Aorta (tissue), 5 donors: ENCODE measurements at places on chromosomes 12 and 14. TPM values are rescaled to one million over a fixed set of nuclear protein-coding genes. Genes with fewer than 3 reads are reported as not detected.

Gene IL23A
- polyA plus RNA-seq: not detected

Gene CPNE6
- polyA plus RNA-seq: 0.25 TPM

Gene FAIM2
- polyA plus RNA-seq: not detected

DNA sequence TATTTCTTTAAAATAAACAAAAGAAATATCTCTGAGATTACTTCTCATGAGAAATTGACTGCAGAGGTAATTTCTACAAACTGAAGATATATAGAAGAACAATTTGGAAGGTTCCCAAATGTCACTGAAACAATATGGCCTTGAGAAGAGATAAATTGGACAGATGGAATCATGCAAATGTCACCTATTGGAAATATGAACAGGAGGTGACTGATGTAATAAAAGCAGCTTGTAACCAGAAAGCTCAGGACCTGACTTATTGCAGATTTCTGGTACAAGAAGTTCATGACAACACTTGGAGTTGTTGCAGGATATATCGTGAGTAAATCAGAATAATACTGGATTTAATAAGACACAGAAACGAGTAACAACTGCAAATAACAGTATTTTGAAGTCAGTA lies 93.3 kb upstream of the TRHDE start:
- H3K4me3 ChIP-seq: no peak overlapping the region
- no peak overlapping the region for H3K27ac ChIP-seq
- H3K27me3 ChIP-seq: peaks cover 1% of the 10 kb centered on the region
- no peak for DNase-seq
- H3K36me3 ChIP-seq: no peaks in the 10 kb centered on the region
- no peaks in the 10 kb centered on the region for H3K4me1 ChIP-seq

Gene IPO8
- 16.9 TPM for polyA plus RNA-seq

DNA sequence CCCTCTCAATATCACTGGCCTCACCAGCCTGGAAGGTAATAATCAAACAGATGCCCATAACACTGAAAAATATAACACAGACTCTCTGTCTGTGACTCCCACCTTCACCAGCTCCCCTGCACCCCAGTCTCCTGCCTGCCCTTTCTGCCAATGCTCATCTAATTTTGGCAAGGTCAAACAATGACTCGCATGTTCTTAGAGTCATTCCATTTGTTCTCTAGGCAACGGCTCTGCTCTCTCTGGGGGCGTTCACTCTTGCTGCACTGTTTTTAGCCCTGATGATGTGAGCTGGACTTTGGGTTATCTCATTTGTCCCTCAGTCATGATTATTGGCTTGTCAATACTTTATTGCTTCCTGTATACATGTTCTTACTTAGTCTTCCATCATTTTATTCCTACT lies 691.8 kb downstream of the FLRT2 start:
- H3K27ac ChIP-seq: no peak overlapping the region
- H3K4me3 ChIP-seq: no peak overlapping the region
- no peaks in the 10 kb centered on the region for H3K4me1 ChIP-seq
- no peaks in the 10 kb centered on the region for H3K27me3 ChIP-seq

Gene ADCK1
- 2.4 TPM for polyA plus RNA-seq

DNA sequence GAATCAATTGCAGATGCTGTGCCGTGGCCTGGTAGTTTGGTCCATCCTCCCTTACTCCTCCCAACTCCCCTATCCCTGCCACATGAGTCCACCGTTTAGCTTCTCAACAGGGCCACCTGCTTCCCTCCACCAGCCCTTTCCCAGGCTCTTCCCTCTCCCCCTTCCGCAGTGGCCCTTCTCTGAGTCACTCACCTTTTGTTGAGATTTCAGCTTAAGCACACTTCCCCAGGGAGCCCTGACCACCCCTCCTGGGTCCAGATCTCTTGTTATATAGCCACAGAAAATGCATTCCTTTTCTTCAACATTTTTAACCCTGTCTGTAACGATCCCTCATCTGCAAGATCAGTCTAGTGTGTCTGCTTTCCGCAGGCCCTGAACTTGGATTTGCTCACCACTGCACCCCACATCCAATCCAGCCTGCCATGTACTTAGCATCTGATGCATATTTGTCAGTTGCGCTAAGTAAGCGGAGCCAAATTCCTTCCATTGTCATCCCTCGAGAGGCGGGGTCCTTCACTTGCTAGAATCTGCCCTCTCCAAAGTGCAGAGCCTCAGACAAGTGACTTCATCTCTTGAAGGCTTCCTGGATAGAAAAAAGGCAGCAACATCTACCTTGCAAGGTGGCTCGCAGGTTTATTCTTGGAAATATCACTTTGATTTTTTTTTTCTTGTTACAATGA lies 41.1 kb downstream of the TMEM63C start:
- no peaks in the 10 kb centered on the region for H3K36me3 ChIP-seq

- H3K27ac ChIP-seq: no peak overlapping the region
- H3K27me3 ChIP-seq: no peaks in the 10 kb centered on the region
- H3K36me3 ChIP-seq: no peaks in the 10 kb centered on the region
- no peak overlapping the region for H3K4me3 ChIP-seq
- DNase-seq: no peak
Measured at GRCh38 chr12:15689751-15690191, 99.4 kb downstream of the EPS8 start.

DNA sequence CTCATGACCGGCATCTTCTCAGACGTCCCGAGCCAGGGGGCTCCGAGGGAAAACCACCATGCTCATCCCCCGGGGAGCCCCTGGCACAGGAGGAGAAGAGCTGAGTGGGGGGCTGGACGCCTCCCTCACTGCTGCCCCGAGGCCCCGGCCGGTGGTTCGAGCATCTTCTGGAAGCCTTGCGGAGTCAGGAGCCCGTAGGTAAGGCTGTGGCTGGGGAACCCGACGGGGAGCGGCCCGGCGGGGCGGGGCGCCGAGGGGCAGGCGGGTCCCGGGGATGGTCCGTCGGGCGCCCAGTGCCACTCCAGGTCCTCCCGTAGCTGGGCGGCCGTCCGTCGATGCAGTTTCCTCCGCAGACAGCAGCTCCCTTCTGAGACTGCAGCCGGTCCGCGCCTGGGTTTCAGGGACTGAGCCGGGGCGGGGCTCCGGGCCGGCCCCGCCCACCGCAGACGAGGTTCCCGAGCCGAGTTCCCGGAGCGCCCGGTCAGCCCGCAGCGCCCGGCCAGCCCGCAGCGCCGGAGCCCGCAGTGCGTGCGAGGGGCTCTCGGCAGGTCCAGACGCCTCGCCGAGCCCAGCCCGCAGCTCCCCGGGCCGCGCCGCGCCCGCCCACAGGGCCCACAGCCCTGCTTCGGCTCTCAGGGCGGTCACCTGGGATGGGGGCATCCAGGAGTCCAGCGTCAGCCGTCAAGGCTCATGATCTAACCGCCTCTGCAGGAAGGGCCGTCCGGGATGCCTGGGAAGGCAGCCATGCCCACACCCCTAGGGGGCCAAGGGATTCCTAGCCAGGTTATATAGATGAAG lies at the start of gene PGF:
Gene PGF (minus strand): TSS at position 369 of the 798 bp plus-strand sequence. CDS start 355 bp downstream, at position 14.
- no peaks in the 10 kb centered on the region for H3K36me3 ChIP-seq
- peak; percentile 83 for DNase-seq
- peak within 1 kb of the TSS; percentile 15 for H3K4me3 ChIP-seq
- H3K4me1 ChIP-seq: no peaks in the 10 kb centered on the region

DNA sequence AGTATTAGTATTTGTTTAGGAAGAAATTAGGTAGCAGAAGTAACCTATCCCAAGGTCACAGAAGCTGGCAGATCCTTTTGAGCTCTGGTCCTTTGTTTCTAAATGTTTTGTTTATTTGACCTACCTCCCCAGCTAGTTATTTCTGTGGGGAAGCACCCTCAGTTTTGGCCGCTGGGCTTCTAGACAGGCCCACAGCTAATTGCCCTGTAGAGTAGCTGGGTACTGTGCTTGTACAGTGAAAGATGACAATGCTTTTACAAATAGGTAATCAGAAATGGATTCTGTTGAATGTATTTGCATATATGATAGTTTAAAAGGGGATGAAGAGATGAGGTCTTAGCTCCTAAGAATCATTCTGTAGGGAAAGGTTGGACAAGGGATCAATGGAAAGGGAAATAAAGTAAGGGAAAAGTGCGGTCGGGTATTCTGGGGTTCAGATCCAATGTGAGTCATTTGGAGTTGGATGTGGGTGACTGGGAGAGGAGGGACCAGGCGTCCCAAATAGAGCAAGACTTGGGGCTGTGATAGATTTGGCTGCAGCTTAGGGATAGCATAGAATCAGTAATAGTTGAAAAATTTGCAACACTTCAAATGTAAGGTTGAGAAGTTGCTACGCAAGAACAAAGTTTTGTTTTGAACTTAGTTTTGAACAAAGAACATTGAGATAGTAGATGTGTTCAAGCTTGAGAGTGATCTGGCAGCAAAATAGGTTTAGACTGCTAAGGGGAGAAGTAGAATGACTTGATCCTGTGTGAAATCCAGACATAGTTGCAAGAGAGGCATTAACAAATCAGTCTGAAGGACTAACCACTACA lies 3.6 kb downstream of the NUDT4 start:
- peak overlapping the region; percentile 72 for H3K27ac ChIP-seq
- peaks cover 2% of the 10 kb centered on the region for H3K4me1 ChIP-seq
- H3K4me3 ChIP-seq: peak overlapping the region; percentile 100
- no peaks in the 10 kb centered on the region for H3K36me3 ChIP-seq

DNA sequence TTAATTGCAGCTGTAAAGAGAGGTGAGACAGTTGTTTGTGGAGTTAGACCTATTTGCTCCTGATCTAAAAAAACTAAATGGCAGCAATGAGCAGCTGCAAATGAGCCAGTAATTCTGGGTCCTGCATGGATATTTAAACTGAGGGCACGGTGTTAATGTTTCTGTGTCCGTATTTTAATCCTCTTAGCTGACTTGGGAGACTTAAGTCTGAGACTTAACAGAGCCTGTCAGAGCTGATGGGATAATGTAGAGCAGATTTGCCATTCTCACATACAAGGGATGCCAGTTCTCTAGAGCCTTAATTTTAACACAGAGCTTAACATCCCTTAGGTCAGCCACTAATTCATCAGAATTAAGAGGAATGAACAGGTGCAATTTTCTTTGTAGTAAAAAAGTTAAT lies 178.6 kb upstream of the PDE3A start:
- H3K4me1 ChIP-seq: no peaks in the 10 kb centered on the region
- no peak overlapping the region for H3K27ac ChIP-seq
- H3K27me3 ChIP-seq: no peaks in the 10 kb centered on the region
- H3K4me3 ChIP-seq: no peak overlapping the region
- H3K36me3 ChIP-seq: peaks cover 3% of the 10 kb centered on the region

DNA sequence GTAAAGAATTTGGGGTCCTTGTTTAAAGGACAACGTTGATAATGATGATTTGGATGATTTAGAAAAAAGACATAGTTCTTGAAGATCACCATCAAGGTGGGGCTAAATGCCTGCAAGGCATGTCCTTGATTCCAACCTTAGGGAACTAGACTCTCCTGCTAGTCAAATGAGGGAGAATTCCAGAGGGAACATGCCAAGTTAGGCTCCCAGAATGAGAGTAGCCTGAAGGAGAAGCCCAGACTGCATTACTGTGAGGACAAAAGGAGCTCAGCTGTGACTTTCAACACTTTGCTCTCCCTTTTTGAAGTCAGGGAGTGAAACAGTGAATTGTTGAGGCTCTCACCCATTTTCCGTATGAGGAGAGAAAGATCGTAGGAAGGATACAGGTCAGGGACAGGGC lies 95.2 kb upstream of the TBX3 start:
- no peak overlapping the region for H3K27ac ChIP-seq
- H3K4me1 ChIP-seq: no peaks in the 10 kb centered on the region
- DNase-seq: no peak

- H3K4me1 ChIP-seq: no peaks in the 10 kb centered on the region
- no peak for DNase-seq
- no peak overlapping the region for H3K27ac ChIP-seq
- no peak overlapping the region for H3K4me3 ChIP-seq
- H3K36me3 ChIP-seq: peaks cover 23% of the 10 kb centered on the region
Measured at GRCh38 chr14:52868911-52869618, 77.7 kb upstream of the GNPNAT1 start.

Gene GLT8D2
- 30.7 TPM for polyA plus RNA-seq

Gene TDP1
- polyA plus RNA-seq: 4.5 TPM

Gene GLIPR1L2
- 1.1 TPM for polyA plus RNA-seq

DNA sequence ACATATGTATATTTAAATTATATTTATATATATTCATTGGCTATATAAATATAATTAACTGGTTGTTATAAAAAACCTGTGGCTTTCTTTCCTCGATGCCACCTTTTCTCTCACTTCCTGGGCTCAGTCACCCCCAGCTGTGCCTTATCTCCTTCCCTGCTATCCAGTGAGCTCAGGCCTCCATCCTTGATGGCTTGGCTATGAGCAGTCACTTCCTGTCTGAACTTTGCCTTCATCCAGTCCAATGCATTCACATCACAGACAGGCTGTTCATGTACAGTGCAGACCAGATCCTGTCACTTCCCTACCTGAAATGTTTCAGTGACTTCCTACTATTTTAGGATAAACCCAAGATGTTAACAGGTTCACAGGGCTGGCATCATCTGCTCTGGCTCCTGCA lies 115.3 kb upstream of the PRB2 start:
- H3K27me3 ChIP-seq: no peaks in the 10 kb centered on the region
- H3K4me1 ChIP-seq: no peaks in the 10 kb centered on the region
- no peak overlapping the region for H3K4me3 ChIP-seq
- DNase-seq: no peak
- no peak overlapping the region for H3K27ac ChIP-seq

DNA sequence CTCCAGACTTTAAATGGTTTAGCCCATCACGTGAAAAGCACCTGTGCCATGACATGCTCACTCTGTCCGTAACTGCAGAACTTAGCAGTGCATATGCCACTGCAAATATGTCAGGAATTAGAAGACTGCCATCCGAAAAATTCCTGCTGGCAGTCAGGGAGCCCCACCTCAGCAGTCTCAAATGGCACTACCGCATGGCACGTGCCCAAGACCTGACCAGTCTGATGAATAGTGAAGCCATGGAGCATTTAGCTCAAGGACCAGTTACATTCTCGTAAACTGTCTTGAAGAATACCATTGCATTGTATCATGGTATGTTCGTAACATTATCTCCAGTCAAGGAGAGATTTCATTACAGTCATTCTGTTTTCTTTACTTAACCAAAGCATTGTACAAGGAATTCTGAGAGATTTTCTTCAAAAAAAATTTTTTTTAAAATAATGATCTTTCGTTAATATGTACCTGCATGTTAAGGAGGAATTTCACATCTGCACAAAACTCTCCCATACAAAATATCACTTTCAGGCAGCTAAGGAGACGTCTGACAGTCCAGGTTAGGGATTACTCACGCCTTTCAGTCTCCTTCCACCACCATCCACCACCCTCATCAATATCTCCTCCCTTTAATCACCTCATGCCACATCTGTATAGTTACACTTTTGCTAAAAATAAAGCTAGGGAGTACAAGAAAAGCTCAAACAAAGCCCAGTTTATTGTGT lies 138.5 kb downstream of the ANO2 start:
- no peak overlapping the region for H3K4me3 ChIP-seq
- DNase-seq: no peak
- H3K4me1 ChIP-seq: no peaks in the 10 kb centered on the region
- H3K27me3 ChIP-seq: no peaks in the 10 kb centered on the region
- H3K27ac ChIP-seq: no peak overlapping the region

GRCh38 chr12:99495799-99496198 lies 151.8 kb upstream of the GARIN6 start:
- H3K27ac ChIP-seq: no peak overlapping the region
- H3K4me1 ChIP-seq: peaks cover 2% of the 10 kb centered on the region
- no peaks in the 10 kb centered on the region for H3K27me3 ChIP-seq
- no peak for DNase-seq
- no peaks in the 10 kb centered on the region for H3K36me3 ChIP-seq

Gene SETD3
- polyA plus RNA-seq: 41.0 TPM

Gene SCNN1A
- polyA plus RNA-seq: 0.61 TPM
